ENCODE measurements at places on chromosomes 3 and 15.

DNA sequence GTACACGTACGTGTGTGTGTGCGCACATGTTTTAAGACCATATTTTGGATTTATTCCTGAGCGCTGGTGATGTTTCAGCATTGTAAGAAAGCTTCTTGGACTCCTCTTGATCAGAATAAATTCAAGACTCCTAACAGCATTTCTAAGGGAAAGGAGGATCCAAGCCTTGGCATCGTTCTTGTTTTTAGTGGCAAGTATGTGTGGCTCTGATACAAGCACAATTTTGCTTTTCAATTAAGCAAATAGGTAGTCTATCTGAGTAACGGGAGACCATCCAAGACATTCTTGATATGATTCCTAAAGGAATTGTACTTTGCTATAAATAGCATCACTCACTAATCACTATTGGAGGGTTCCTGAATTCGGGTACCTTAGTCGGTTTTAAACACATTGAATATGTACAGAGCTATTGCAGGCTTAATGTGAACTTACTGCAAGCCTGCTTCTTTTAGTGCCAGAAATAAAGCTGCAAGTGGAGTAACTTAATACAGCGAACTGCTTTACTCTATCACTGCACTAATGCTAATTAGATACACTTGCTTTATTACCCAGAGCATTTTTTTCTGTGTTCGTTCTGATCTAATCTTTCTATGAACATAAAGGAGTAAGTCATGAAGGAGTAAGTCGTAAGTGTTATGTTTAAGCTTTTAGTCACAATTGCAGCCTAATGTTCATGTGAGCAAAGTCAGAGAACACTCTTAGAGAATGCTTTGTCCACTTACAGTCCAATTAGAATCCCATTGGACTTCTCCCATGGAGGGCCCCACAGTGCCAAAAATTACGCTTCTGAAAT is 186.3 kb downstream of the MCTP2 start:
- no peak for DNase-seq

DNA sequence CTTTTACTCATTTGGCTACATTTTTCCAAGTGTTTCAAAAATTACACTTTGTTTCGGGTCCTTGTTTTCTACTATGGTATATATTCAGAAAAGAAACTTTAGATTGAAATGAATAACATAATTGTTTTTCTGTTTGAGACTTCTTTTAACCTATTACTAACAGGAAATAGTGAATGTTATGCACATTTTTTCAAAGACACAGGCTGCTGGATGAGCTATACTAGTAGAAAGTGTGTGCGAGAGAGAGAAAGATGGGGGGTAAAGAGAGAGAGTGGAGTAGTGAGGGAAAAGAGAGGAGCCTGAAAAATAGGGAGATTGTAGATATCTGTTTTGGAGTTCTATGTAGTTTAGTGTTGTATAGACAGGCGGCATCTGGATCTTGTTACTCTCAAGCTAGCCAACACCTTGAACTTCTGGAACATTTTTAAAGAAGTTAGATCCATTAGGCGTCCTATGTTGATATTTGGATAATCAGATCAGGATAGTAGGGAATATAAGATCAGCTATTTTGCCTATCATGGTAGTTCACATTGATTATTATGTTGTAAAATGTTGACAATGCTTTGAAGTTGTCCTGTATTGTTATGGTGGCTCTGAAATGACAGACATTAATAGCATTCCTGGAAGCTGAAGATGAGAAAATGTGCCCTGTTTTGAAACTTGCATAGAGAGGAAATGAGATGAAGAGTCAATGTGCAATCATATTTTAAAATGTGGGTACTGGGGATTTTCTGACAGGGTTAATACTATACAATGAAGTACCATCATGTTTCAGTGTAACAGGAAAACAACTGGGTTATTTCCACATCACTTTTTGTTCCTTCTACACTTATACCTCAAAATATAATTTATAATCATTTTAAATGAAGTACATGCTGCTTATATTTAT is 2.6 kb downstream of the RBMS3 start:
- no peak for DNase-seq

- no peak for DNase-seq
These were observed 101.3 kb downstream of the LRRK1 start for GRCh38 chr15:101020451-101020850.

GRCh38 chr3:191549357-191549756 is 88.4 kb downstream of the PYDC2 start:
- DNase-seq: no peak

- no peak for DNase-seq
These were observed 56.5 kb upstream of the RASA2 start for GRCh38 chr3:141430316-141430715.

- DNase-seq: no peak
These were observed 40.0 kb downstream of the ATP2C1 start for GRCh38 chr3:130933801-130934345.

- no peak for DNase-seq
These were observed 75.3 kb downstream of the HMG20A start for GRCh38 chr15:77495838-77496596.

DNA sequence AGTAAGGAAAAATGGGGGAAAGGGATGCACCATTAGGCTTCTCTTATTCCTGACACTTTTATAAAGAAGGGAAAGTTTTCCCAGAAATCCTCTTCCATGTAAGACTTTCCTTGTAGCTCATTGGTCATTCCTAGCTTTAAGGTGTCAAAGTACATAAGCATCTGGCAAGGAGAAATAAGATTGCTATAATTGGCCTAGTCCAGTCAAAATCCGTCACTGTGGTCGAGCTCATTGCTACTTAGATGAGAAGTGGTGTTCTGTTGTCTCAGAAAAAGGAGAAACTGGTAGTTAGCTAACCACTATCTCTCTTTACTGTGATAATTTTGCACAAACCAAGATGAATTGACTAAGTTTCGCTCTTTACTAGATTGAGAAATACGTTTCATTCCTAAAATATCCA is 370.1 kb downstream of the CNTN4 start:
- DNase-seq: no peak

DNA sequence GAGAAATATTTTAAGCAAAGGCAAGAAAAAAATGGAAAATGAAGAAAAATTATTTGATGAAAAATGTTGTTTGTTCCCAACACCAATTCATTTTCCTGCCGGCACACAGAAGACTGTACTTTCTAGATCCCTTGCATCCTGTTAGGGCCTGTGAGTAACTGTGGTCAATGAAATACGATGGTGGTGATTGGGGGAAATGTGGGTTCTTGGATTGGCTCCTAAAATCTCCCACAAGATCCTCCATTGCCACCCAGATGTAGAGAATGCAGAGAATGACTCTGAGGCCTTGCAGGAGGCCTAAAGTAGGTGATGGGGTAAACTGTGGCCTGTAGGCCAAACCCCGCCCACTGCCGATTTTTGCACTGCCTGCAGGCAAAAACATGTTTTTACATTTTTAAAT is 46.3 kb upstream of the C3orf70 start:
- no peak for DNase-seq

GRCh38 chr3:107184375-107184774 is 192.9 kb upstream of the CCDC54 start:
- DNase-seq: no peak

DNA sequence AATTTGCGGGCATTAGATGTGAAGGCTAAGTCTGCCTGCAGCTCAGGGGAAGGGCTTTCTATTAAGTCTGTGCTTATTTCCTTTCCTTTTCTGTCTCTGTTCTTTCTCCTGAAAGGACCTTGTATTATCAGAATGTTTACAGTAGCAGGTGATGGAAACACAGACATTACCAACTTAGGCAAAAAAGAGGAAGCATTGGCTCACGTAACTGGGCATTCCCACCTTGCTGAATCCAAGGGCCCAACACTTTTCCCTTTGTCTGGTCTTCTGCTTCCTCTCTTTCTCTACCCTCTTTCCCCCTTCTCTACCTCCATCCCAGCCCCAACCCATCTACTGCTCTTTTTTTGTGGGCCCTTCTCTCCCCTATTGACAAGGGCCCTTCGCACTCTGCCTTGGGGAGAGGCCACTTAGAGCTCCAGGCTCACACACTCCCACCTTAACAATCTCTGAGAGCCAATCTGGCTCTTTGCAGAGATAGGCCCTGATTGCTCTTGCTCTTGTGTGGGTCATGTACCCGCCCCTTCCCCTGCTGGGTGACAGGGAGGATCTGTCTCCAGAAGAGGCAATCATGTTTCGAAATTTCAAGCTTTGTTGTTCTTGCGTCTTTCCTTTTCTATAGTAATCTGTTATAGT is 35.0 kb downstream of the ACAA1 start:
- DNase-seq: no peak

- DNase-seq: no peak
These were observed 5.1 kb upstream of the B4GALT4 start for GRCh38 chr3:119245778-119246177.

- no peak for DNase-seq
These were observed 86.5 kb downstream of the SEMA6D start for GRCh38 chr15:47803767-47804166.

DNA sequence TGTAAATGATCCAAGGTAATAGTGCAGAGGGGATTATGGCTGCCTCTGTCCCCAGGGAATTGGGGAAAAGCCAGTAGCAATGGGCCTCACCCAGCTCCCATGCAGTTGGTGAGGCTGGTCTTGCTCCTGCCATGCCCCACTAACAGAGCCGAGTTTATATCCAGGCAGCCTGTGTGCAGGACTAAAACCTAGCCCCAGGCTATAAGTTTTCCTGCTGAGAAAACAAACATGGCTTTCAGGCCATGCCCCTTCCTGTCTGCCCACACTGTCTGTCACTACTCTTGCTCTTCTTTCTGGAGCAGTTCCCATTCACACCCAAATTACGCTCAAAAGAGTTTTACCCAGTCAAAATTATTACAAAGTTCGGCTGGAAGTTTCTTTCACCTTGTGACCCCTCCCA is 73.5 kb upstream of the SPATA16 start:
- no peak for DNase-seq

DNA sequence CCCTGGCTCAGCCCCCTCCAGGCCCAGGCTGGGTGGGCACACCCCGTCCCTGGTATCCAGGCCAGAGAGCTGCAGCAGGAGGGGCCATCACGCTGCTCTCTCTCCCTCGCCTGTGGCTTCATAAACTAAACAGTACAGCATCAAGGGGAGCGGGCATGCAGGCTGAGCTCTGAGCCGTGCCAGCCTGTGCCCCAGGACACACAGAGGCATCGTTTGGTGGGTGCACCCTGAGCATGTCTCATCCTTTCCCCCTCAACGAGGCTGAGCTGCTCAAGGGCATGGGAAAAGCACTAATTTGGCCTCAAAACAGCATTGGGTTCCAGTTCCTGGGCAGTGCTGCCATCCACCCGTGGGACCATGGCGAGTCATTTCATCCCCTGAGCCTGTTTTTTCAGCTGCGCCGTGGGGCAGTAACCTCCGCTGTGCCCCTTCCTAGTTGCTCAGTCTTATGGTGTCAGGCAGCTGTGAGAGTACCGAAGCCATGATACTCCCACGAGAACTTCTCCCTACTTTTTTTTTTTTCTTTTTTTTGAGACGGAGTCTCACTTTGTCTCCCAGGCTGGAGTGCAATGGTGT is 79.6 kb downstream of the CPN2 start:
- no peak for DNase-seq

DNA sequence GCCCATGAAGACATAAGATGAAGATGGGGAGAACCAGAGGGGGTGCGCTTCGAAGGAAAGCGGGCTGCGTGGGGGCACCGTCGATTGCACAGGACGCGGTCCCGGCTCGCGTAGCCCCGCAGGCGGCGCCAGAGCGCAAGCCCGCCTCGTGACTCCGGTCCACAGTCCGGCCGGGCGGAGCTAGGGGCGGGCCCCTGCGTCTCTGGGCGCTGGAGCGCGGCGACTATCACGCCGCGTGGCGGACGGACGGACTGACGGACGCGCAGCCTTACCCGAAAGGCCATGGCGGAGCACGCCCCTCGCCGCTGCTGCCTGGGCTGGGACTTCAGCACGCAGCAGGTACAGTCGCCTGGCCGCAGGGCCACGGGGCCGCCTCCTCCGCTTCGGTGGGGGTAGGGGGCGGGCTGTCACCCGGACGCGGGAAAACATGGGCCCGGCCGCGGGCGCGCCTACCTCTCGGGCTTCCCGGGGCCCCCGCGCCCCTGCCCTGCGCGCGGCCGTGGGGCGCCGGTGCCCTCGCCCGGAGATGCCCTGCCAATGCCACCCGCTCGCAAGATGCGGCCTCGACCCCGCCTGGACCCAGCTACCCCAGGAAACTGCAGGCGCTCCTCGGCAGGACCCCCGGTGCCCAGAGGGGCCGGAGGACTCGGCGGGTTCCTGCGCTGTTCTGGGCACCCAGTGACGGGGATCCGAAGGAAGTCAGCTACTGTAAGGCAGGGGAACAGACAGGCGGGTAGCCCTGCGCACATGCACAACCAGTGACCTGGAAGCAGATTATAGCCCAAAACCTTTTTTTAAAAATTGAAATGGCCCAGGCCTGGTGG is at the start of gene XYLB:
XYLB (plus strand) TSS at position 199 of the 824 bp plus-strand sequence; CDS start at position 283, 84 bp downstream.
- peak; percentile 75 for DNase-seq

- no peak for DNase-seq
These were observed 638 bp downstream of the BLOC1S6 start for GRCh38 chr15:45587863-45588170.

GRCh38 chr15:93825682-93826081 is 405.7 kb upstream of the MCTP2 start:
- no peak for DNase-seq

- no peak for DNase-seq
These were observed 2.0 kb upstream of the NR1I2 start for GRCh38 chr3:119779731-119780383.

GRCh38 chr3:29468187-29468586 is 187.3 kb downstream of the RBMS3 start:
- DNase-seq: no peak

- DNase-seq: no peak
These were observed 65.8 kb downstream of the CTNNB1 start for GRCh38 chr3:41265011-41265545.

- peak; percentile 10 for DNase-seq
These were observed 102.8 kb downstream of the STT3B start for GRCh38 chr3:31635545-31635944.

- DNase-seq: no peak
These were observed 735 bp upstream of the CX3CR1 start for GRCh38 chr3:39280571-39280970.

DNA sequence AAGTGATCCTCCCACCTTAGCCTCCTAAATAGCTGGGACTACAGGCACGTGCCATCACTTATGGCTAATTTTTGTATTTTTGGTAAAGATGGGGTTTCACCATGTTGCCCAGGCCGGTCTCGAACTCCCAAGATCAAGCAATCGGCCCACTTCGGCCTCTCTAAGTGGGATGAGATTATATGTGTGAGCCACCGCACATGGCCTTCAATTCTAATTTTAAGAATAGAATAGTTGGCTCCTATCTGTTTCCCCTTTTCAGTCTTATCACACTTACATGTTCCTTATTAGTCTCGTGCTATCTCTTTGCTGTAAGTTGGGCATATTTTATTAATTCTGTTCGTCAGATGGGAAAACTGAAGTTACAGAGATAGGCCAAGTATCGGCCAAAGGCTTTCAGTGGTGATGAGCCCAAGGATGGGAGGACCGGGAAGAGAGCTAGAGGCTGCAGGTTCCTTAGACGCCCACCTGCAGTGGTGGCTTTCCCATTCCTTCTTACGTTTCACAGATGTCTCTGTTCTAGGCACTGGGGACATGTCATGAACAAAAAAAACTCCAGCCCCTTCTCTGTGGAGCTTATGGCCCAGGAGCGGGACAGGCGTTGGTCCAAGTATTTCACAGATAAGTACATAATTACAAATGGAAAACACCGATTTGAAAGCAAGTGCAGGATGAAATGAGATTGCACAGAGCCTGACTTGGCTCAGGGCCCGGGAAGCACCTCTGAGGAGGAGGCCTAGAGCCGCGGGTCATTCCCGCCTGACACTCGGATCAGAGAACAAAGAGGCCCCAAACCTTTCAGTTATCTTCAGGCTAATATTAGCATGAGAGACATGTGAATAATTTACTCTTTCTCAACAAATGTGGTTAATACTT is 91.1 kb upstream of the KLF13 start:
- DNase-seq: no peak

All from CD4-positive, alpha-beta T cell treated with Interleukin-10 for 1 hour (primary cell).